Upper lobe of right lung (tissue), 1 donor: ENCODE measurements at places on chromosomes 11 and 22. TPM values are rescaled to one million over a fixed set of nuclear protein-coding genes. Genes with fewer than 3 reads are reported as not detected.
A peak's percentile ranks its signal among the peaks of the same experiment; 100 is the strongest.

DNA sequence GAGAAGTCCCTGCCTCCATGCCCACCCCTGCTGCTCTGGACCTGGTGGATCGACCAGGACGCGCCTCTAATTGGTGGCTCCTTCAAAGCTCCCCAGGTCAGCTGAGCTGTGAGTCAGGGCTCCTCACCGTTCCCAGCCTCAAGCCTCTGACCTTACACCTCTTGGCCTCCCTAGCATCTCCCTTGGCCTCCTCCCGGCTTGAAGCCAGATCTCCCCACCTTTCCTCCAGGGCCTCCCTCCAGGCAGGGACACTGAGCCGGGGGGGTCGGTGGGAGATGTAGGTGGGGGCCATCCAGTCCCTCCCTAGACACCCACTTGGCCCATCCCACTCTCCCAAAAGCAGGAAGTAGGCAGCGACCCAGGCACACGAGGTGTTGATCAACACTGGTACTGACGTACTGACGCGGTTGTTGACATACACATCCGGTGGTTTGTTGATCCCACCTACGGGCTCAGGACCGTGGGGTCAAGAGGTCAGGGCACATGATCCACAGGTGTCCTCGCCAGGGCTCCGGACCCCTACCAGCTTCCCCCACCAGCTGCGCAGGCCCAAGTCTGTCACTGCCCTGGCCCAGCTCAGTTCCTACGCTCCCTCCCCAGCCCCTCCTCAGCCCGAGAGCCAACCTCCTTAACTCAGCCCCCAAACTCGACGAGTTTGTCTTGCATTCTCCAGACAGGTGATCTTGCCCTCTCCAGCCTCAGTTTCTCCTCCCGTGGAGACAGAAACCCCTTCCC is 802 bp downstream of the ATG2A start:
- H3K27me3 ChIP-seq, result no peaks in the 10 kb centered on the region
- peak overlapping the region; percentile 83 for H3K27ac ChIP-seq
- DNase-seq, result peak; percentile 78
- H3K4me1 ChIP-seq, result peaks cover 21% of the 10 kb centered on the region

GRCh38 chr22:26970809-26971394 is 313.5 kb downstream of the MIAT start:
- H3K36me3 ChIP-seq, result no peaks in the 10 kb centered on the region
- no peak for DNase-seq

DNA sequence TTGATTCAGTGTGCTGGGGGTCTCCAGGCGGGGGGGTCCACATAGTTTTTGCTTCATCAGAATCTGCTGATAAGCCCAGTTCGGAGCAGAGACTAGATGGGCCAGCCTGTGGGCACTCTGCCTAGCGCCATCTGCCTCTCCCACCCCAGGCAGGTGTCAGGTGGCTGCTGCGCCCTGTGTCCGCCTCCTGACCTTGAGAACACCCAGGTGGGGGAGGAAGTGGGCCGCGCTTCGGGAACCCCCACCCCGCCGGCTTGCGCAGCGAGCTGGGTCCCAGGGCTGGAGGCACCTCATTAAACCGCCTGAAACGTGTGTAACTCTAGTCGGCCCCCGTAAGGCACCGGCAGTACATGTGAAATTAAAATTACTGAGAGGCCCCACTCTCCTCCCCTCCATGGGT is 113.6 kb downstream of the KCNQ1 start:
- peak; percentile 52 for DNase-seq
- H3K4me3 ChIP-seq, result no peak overlapping the region
- no peak overlapping the region for H3K27ac ChIP-seq
- no peaks in the 10 kb centered on the region for H3K27me3 ChIP-seq
- no peaks in the 10 kb centered on the region for H3K36me3 ChIP-seq
- no peaks in the 10 kb centered on the region for H3K4me1 ChIP-seq

DNA sequence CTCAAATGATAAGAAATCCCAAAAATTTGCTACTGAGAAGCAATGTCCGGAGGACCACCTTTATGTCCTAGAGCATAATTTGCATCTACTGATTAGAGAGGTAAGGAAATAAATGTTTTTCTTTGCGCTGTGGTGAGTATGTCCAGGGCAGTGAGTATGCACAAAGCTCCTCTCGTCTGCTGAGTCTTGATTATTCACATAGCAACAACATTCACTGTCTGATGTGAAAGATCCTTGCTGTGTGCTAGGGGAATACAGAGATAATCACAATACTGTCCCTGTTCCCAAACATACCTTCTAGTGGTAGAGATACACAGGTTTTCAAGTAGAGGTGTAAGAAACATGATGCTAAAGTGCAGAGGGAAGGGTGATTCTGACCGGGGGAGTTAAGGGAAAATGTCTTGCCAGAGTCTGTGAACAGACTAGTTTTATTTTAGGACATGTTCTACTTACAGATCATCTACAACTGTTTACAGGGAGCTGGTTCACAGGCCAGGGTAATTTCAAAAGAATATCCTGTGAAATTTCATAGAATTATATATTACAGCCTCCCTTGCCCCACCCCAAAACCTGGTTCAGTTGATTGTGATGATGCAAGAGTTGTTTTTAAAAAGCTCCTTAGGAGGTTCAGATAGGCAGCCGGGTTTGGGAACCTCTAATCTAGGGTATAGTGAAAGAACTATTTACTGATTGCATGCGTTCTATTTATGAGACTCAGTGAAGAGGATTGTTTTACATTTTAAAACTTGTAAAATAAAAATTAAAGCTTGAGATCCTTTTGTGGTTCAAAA is 12.6 kb downstream of the MED17 start:
- no peak overlapping the region for H3K4me3 ChIP-seq
- H3K27ac ChIP-seq, result no peak overlapping the region
- H3K27me3 ChIP-seq, result no peaks in the 10 kb centered on the region
- H3K4me1 ChIP-seq, result no peaks in the 10 kb centered on the region

The FJX1 gene
- 5.9 TPM for total RNA-seq

DNA sequence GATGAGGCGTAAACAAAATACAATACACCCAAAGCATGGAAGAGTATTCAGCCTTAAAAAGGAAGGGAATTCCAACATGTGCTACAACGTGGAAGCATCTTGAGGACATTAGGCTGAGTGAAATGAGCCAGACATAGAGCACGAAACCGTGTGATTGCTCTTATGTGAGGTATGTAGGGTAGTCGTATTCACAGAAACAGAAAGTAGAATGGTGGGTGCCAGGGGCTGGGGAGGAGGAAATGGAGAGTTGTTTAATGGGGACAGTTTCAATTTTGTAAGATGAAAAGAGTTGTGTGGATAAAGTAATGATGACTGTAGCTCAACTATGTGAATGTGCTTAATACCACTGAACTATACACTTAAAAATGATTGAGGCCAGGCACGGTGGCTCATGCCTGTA is 10.2 kb upstream of the KMT5B start:
- H3K27ac ChIP-seq, result no peak overlapping the region
- H3K27me3 ChIP-seq, result no peaks in the 10 kb centered on the region
- no peak overlapping the region for H3K4me3 ChIP-seq

GRCh38 chr11:61700212-61700611 is 20.0 kb downstream of the DAGLA start:
- peak; percentile 76 for DNase-seq
- peak overlapping the region; percentile 24 for H3K27ac ChIP-seq
- H3K4me1 ChIP-seq, result peaks cover 52% of the 10 kb centered on the region
- H3K27me3 ChIP-seq, result no peaks in the 10 kb centered on the region
- no peak overlapping the region for H3K4me3 ChIP-seq

DNA sequence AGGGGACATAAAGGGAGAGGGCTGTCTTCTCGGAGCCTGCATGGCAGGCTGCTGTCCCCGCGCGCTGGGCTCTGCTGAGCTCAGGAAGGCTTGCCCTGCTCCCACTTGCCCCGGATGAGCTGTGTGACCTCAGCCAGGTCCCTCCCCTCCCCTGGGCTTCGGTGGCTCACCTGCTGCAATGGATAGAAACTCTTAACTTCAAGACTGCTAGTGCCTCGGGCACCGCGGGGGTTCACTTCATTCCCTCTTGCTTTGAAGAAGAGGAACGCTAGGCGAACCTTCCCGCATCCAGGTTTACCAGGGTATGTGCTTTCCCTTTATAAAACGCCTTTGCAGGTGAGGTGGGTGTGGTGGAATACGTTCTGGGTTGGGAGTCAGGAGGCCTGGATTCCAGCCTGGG is 115.0 kb downstream of the PHF21B start:
- H3K27ac ChIP-seq, result no peak overlapping the region
- DNase-seq, result no peak
- no peaks in the 10 kb centered on the region for H3K36me3 ChIP-seq
- no peak overlapping the region for H3K4me3 ChIP-seq

The OR51B5 gene
- not detected for total RNA-seq

- no peaks in the 10 kb centered on the region for H3K27me3 ChIP-seq
- H3K36me3 ChIP-seq, result no peaks in the 10 kb centered on the region
- H3K4me1 ChIP-seq, result peaks cover 44% of the 10 kb centered on the region
- H3K27ac ChIP-seq, result no peak overlapping the region
- DNase-seq, result no peak
- peak overlapping the region; percentile 50 for H3K4me3 ChIP-seq
Measured at GRCh38 chr11:63915961-63916836, 765 bp downstream of the RCOR2 start.

The SEPTIN5 gene
- 11.5 TPM for total RNA-seq

DNA sequence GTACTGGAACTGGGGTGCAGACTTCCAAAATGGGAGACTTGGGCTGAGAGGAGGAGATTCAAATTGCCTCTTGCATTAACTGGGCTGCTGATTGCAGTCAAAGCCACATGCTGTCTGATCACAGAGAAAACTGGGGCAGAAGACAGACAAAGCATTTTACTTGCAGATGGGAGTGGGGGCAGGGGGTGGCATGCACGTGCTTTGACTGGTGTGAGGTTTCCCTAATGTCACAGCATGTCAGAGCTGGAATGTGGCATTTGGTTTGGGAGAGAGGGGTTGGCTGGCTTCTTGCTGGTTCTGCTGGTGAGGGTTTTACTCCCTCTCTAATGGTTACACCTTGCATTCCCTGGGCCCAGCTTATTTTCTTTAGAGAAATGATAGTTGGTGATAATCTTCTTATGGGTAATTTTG is 2.9 kb downstream of the TUB start:
- DNase-seq, result no peak
- peaks cover 5% of the 10 kb centered on the region for H3K4me1 ChIP-seq
- no peaks in the 10 kb centered on the region for H3K36me3 ChIP-seq
- H3K27me3 ChIP-seq, result peaks cover 10% of the 10 kb centered on the region

GRCh38 chr22:43228330-43228729 is 41.4 kb upstream of the TTLL12 start:
- H3K4me1 ChIP-seq, result no peaks in the 10 kb centered on the region
- H3K36me3 ChIP-seq, result no peaks in the 10 kb centered on the region
- H3K27me3 ChIP-seq, result peaks cover 7% of the 10 kb centered on the region

- no peak for DNase-seq
- H3K27me3 ChIP-seq, result no peaks in the 10 kb centered on the region
- H3K4me3 ChIP-seq, result no peak overlapping the region
Measured at GRCh38 chr11:76543006-76543703, 98.3 kb downstream of the EMSY start.

The MOGAT2 gene
- not detected for total RNA-seq

- DNase-seq, result no peak
- peak overlapping the region; percentile 56 for H3K4me3 ChIP-seq
- H3K4me1 ChIP-seq, result peaks cover 16% of the 10 kb centered on the region
- H3K36me3 ChIP-seq, result peaks cover 4% of the 10 kb centered on the region
Measured at GRCh38 chr11:18706330-18707243, 8.0 kb downstream of the TMEM86A start.

The SHISA8 gene
- total RNA-seq, result not detected

GRCh38 chr11:48108231-48109045 is 108.2 kb upstream of the OR4B1 start:
- no peak for DNase-seq
- no peak overlapping the region for H3K4me3 ChIP-seq
- no peak overlapping the region for H3K27ac ChIP-seq

The CCDC89 gene
- total RNA-seq, result 1.2 TPM

GRCh38 chr11:69919659-69920344 is 100.6 kb upstream of the FGF3 start:
- H3K4me3 ChIP-seq, result no peak overlapping the region
- H3K4me1 ChIP-seq, result peaks cover 26% of the 10 kb centered on the region
- DNase-seq, result no peak
- H3K27me3 ChIP-seq, result peaks cover 3% of the 10 kb centered on the region

The CBLIF gene
- not detected for total RNA-seq
